ENCODE measurements at places on chromosomes 1 and 21. TPM values are rescaled to one million over a fixed set of nuclear protein-coding genes. Genes with fewer than 3 reads are reported as not detected.

The PLPPR5 gene
- 3.2 TPM for total RNA-seq

- DNase-seq, result no peak
These were observed 85.0 kb downstream of the NUF2 start for GRCh38 chr1:163406772-163407171.

The MYOG gene
- total RNA-seq, result 11.0 TPM

The FMO4 gene
- 4.5 TPM for total RNA-seq

- no peak for DNase-seq
These were observed 358.7 kb downstream of the BARHL2 start for GRCh38 chr1:90358448-90358847.

GRCh38 chr1:83741348-83741747, 257.6 kb downstream of the TTLL7 start:
- no peak for DNase-seq

The ADAMTS5 gene
- total RNA-seq, result 18.2 TPM

GRCh38 chr1:147581459-147581858, 40.2 kb downstream of the BCL9 start:
- DNase-seq, result no peak

- DNase-seq, result no peak
These were observed 8.0 kb downstream of the PDXK start for GRCh38 chr21:43726686-43727518.

The CDC14A gene
- 13.6 TPM for total RNA-seq

- DNase-seq, result no peak
These were observed 21.0 kb upstream of the ERRFI1 start for GRCh38 chr1:8047112-8047511.

The HMGCL gene
- 27.3 TPM for total RNA-seq

The RGS4 gene
- total RNA-seq, result 1.4 TPM

GRCh38 chr21:38297194-38297631, 40.4 kb downstream of the KCNJ15 start:
- no peak for DNase-seq

The PTGFR gene
- total RNA-seq, result 28.6 TPM
